ENCODE measurements at places on chromosomes 4 and X. TPM values are rescaled to one million over a fixed set of nuclear protein-coding genes. Genes with fewer than 3 reads are reported as not detected.

DNA sequence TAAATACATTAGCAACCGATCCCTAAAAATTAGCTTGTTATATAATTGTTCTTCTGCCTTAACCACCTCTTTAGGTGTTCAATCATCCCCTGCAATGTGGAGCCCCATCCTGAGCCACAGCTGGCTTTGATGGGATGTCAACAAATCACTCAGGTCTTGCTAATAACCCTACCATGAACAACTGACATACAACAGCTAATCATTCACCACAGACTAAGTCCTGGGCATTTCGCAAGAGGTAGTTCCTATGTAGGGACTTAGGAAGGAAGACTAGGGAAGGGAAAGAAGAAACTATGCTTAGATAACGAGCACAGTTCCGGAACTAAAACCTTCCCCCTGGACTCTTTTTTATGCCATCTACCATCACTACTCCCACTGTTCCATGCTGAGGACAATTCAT is 63.6 kb upstream of the PTCHD1 start:
- no peak for DNase-seq

DNA sequence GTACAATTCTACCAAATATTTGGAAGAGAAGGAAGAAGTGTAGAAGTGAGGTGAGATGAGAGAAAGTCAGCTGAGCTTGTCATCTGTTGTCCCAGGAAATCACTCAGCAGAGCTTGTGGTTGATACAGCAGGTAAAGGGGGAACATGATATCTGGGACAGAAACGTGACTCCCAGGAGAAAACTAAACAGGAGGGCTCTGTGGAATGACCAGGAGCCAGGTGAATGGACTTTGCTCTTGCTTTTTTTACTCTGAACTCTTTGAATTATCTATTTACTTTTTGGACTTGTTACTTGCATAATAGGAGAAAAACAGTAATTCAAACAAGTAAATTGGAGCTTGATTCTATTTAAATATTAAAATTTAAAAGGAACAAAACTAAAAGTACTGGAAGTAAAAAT is 555.6 kb upstream of the FRG1 start:
- DNase-seq: no peak

DNA sequence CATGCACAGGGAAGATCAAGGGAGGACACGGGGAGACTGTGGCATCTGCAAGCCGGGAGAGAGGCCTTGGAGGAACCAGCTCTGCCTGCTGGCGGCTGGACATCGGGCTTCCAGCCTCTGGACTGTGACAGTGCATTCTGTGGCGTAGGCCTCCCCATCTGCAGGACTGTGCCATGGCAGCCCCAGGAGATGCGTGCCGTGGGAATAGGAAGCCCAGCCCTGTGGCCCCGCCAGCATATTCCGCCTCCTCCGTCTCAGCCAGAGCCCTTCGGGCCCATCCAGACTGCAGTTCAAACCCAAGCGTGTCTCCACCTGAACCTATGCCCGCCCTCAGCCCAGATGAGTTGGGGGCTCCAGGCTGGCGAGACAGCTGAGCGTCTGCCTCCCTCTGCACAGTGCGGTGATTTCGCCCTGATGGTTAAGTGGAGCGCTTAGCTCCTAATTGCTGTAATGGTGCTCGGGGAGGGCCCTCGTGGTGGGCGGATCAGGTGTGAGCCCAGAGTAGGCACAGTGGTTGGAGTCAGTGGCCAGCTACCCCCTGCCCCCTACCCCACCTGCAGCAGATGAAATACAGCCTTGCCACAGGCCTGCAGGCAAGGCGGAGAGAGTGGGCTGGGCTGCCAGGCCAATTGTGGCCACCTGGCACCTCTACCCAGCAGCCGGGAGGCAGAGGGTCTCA is 133.9 kb downstream of the HMX1 start:
- no peak for DNase-seq

GRCh38 chr4:25795091-25795490 is 67.7 kb downstream of the SEL1L3 start:
- DNase-seq: no peak

DNA sequence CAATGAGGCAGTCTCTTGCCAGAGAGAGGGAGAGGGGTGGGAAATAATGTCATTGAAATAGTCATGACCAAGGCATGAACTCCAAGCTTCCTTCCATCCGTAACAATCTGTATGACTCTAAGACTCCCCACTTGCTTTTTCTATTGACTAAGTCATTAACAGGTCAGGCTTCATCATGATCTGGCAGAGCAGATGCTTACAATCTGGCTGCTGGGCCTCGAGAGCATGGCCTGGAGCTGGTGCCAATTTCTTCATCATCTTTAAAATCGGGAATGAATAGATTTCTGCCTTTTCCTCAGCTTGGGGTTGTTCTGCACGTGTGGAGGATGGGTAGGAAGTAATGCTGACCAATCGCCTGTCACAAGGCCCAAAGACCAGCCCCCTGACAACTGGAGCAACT is 280.6 kb upstream of the CLNK start:
- no peak for DNase-seq

GRCh38 chr4:48450740-48451139 is 32.4 kb upstream of the SLC10A4 start:
- DNase-seq: no peak

GK2 gene
- not detected for total RNA-seq

Measured in H7 (cell line).